ENCODE measurements at places on chromosomes 16 and 17.

DNA sequence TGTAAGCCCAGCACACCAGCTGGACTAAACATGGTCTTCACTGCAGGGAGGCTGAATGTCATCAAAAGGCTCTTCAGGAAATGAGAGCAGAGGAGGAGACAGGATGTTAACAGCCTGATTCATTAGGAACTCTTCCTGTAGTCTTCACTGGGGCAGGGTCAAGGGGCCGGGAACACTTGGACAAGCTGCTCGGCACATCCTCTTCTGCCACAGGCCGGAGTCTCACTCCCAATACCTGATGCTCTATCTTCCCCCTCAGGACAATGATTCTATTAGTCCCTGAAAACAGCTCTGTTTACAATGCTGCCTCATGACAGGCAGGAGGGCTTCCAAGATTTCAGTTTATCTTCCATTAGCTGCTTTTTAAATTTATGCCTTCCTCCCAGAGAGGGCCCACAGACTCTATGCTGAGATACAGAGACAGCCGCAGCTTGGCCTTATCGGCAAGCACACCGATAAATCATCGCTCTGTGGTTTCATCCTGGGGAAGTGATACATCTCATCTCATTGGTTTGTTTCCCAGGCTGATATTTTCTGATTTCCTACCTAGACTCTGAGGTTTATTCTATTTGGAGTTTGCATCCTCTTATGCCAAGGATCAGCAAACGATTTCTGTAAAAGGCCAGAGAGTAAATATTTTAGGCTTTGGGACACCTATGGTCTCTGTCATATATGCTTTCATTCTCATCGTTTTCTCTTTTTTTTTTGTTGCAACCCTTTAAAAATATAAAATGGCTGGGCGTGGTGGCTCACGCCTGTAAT lies 214.0 kb upstream of the ASIC2 start:
- DNase-seq = no peak

DNA sequence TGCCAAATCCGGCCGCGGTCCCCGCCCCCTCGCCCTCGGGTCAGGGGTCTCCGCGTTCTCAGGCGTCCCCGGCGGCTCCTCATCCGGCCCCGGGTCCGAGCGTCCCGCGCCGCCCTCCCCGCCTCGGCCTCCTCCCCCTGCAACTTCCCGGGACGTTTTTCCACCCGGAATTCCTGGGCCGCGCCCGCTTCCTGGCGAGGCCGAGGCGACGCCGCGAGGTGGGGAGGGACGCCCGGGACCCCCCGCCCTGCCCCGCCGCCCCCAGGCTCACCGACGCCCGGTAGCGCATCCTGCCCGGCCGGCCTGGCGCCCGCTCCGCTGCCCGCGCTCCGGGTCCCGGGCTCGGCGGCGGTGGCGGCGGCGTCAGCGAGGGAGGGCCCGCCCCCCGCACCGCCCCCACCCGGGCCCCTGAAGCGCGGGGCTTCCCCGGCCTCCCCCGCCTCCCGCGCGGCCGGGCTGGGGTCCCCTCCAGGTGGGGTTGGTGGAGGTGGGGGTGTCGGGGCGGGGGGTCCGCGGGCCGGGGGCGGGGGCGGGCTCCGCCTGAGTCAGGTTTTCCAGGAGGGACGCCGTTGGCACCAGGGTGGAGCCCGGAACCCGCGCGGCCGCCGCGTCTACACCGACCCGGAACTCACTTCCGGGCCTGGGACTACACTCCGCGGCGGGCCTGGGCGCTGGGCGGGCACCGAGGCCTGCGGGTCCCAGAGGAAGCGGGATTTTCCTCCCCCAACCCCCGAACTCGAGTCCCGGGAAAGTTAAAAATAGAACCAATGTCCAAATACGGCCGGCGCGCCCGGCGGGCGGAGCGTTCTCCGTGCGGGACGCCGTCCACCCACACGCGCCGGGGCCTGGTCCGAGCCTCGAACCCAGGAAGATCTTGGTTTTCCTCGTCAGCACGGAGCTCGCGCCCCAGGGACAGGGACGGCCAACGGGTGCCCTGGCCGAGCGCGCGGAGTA lies 6.8 kb downstream of the MYO1C start:
- peak; percentile 65 for DNase-seq

DNA sequence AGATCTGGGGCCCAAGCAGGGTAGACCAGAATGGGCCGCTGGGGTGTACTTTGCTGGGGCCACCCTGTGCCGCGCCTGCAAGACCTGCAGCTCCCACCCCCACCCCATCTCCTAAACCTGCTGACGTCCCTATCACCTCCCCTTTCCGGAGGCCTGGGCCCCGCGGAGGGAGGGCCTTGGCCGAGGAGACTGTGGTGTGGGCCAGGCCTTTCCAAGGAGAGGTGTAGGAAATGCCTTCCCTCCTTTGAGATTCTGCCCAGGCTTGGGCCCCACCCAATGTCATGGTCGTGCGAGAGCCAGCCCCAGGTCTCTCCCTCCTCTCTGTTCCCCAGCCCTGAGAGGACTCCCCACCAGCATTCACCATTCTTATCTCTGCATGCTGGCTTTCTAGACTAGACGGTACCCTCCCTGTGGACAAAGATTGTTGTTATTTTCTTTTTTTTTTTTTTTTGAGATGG lies 3.9 kb upstream of the WFIKKN2 start:
- DNase-seq = no peak

- peak; percentile 62 for DNase-seq
Observed at GRCh38 chr17:78966910-78967600, 12.7 kb downstream of the LGALS3BP start.
